Islet precursor cell (in vitro differentiated cells): ENCODE measurements at places on chromosomes 7 and 10.
A peak's percentile ranks its signal among the peaks of the same experiment; 100 is the strongest.

GRCh38 chr7:77482015-77482414 lies 55.1 kb upstream of the PTPN12 start:
- no peak for DNase-seq

DNA sequence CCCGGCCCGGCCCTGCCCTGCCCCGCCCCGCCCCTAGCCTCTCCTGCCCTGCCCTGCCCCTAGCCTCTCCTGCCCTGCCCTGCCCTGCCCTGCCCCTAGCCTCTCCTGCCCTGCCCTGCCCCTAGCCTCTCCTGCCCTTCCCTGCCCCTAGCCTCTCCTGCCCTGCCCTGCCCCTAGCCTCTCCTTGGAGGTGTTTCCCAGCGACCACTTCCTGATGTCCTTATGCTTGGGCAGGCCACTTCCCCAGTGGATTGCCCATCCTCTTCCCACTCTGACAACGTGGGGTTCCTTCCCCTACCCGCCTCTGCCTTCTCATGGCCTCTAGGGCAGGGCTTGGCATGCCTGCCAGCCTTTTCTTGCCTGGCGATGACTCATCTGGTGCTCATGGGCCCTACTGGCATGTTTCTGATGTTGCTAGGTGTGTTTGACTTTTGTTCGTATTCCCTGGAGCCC lies 21.2 kb downstream of the PRXL2A start:
- DNase-seq = no peak

DNA sequence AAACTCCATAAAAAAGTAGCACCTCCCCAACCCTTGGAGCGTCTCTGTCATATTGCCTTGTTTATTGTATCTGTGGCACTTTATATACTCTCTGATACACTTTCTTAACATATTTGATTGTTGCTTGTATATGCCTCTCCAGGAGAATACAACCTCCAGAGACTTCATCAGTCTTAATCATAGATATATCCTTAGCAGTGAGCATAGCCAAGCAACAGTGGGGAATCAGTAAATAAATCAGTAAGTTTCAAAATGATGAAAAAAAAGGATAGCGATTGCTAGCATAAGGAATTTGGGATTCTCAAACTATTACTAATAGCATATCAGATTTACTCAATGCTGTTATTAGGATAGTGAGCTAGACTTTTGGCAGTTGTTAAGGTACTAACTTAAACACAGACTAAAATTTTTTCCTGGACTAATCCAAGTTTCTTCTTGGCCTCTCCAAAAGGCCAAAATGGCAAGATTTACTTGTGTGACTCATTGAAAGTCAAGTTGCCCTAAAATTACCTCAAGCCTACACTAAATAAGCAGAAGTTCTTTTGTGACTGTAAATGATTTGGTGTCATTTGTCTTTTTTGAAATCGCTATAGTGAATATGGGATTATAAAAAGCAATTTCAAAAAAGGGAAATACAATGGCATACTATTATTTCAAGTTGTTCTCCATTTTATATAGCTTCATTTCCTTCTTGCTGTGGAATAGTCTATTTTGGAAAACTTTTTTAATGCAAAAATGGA lies 177.9 kb downstream of the CHN2 start:
- no peak for DNase-seq

- DNase-seq = no peak
These were observed 15.1 kb upstream of the PRLHR start for GRCh38 chr10:118610577-118610976.

DNA sequence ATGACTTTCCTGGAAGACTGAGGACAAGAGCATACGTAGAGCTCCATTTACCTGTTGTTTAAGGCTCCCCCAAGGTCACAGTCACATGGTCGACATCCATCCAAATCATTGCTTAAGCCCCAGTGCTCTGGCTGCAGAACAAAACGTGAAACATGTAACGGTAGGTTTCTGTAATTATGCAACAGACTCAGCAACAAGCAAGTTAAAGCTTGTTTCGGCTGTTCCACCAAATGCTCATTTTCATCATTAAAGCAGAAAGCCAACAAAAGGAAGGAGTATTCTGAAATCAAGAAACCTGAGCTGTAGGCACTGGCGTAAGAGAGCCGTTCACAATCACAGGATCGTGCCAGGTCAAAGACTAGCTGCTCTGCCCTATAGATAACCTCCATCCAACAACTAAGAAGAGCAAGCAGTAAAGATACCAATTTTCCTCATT lies 30.0 kb downstream of the LAMB1 start:
- no peak for DNase-seq

DNA sequence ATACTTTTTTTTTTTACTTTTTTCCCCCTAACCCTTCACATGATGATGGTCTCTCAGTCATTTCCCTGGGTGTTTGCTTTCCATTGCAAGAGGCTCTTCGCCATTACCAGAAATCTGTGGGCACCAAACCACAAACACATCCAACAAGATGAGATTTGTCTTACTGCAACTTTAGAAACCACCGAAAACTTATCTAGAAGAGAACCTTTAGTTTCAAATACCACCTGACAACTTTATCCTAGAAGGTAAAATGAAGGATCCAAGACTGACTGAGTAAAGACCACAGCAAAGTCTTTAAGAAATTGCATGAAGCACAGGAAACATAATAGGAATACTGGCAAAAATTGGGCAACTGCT lies 363.3 kb upstream of the MBL2 start:
- no peak for DNase-seq

- DNase-seq = no peak
These were observed 77.6 kb upstream of the SFMBT2 start for GRCh38 chr10:7488418-7488829.

GRCh38 chr7:92615861-92616260 lies 25.7 kb upstream of the FAM133B start:
- DNase-seq = no peak

DNA sequence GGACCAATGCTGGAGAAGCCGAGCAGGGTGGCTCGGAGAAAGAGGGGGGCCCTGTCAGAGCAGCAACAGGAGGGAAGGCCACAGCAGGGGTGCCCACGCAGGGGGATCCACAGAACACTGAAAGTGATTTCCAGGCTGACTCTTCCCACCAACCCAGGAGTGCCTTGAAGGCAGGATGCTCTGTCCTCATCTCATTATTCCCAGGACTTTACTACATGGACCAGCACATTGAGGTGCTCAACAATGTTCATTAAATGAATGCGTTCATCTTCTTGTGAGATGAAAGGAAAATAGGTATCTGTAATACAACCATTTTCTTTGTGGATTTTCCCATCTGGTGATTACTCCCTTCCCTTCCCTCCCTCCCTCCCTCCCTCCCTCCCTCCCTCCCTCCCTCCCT lies 71.0 kb downstream of the COL26A1 start:
- DNase-seq = no peak

DNA sequence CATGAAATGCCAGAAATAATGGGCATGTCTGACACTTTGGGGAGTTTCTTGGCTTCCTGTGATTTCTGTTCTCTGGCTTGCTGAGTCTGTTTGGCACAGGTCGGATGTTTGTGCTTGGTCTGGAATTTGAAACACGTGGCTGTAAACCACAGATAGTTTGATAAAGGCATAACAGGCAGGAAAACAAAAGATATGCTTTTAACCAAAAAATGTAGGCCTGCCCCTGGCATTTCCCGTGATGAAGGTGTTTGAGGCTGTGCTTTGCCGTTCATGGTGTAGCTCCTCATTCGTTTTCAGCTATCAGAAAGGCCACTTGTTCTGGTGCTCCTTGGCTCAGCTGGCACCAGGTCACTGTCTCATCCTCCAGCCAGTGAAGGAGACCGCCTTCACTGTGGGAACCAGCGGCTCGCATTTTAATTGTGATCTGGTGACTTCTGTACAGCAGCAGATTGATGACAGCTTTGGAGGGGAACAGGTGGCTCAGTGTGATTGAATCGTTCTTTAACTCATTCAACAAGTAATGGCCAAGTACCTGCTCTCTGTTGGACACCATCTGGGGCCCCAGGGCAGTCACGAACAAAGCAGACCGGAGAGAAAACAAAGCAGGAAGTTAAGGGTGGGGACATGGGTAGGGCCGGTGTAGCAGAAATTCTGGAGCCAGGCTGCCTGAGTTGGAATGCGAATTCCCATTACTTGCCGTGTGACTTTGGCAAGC lies 111.5 kb downstream of the CCNY start:
- peak; percentile 87 for DNase-seq

- DNase-seq = no peak
These were observed 9.5 kb downstream of the GHRHR start for GRCh38 chr7:30973292-30973691.

GRCh38 chr10:71927776-71928592 lies 36.2 kb upstream of the CHST3 start:
- no peak for DNase-seq

GRCh38 chr10:91022924-91023699 lies 102.2 kb upstream of the ANKRD1 start:
- DNase-seq = no peak
